Sigmoid colon (tissue), 7 donors: ENCODE measurements at places on chromosomes 7 and 10. TPM values are rescaled to one million over a fixed set of nuclear protein-coding genes. Genes with fewer than 3 reads are reported as not detected.

GRCh38 chr7:19754521-19755116 is 18.8 kb downstream of the TMEM196 start:
- DNase-seq, result no peak

Gene SORBS1
- total RNA-seq, result 1,038 TPM

GRCh38 chr7:87332321-87332720 is 13.1 kb upstream of the CROT start:
- no peak for DNase-seq

GRCh38 chr10:78304091-78305045 is 270.7 kb downstream of the RPS24 start:
- peak; percentile 58 for DNase-seq

GRCh38 chr7:1357601-1358271 is 101.5 kb downstream of the MICALL2 start:
- DNase-seq, result peak; percentile 53

GRCh38 chr10:106942035-106942662 is 222.4 kb downstream of the SORCS1 start:
- DNase-seq, result peak; percentile 73
